Mucosa of descending colon (tissue), 3 donors: ENCODE measurements at places on chromosomes 3 and 15. TPM values are rescaled to one million over a fixed set of nuclear protein-coding genes. Genes with fewer than 3 reads are reported as not detected.
A peak's percentile ranks its signal among the peaks of the same experiment; 100 is the strongest.

DNA sequence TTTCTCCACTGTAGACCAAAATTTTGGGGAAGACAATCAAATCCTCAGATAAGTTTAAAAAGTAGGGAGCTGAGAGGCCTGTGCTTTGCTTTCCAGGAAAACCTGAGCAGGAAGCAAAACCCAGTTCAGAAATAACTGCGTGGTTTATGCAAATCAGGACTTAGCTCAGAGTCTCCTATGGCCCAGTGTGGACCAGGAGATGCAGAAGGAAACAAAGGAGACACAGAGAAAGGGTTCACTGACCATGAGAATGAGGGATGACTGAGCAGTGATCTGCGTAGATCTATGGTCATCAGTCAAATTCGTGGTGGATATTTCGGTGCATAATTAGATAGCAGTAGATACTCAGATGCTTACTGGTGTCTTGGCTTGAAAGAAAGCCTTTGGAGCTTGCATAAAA, 196.6 kb downstream of the TPRG1 start:
- no peak for DNase-seq

GRCh38 chr3:127761441-127761801, 60.9 kb downstream of the MGLL start:
- peak; percentile 37 for DNase-seq

- no peak for DNase-seq
These were observed 120.2 kb upstream of the PFN2 start for GRCh38 chr3:150090877-150091276.

Gene ESYT3
- total RNA-seq, result 15.1 TPM

Gene CD200
- total RNA-seq, result 3.3 TPM

DNA sequence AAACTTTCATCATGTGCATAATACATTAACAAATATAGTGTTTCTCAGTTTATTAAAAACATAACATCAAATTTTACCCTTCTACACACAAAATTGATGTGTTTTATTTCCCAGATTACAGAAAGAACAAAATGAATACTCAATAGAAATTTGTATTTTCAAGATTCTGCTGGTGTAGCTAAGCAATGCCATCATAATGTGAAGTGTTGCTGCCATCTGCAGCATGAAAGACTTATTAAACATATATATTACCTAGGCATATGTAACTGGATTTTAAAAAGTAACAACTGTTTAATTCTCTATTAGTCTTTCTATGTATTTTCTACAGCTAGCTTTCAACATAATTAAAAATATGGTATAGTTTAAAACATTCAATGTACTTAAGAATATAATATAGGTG, 27.5 kb downstream of the PLSCR5 start:
- DNase-seq, result peak; percentile 72

DNA sequence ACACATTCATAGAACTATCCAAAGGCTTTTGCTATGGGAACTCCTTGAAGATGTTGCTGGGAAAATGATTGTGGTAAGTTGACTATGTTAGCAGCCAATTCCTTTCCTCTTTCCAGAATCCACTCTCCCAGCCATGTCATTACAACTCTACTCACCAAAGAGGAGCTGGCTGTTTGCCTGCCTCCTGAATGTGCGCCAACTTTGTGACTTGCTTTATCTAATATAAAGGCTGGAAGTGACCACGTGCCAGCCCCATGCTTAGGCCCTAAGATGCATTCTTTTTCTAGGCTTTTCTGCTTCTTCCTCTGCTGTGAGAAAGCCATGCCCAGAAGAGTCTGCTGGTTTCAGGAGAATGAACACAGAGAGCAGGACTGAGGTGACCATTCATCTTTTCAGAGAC, 182.2 kb downstream of the GABRB3 start:
- no peak for DNase-seq

DNA sequence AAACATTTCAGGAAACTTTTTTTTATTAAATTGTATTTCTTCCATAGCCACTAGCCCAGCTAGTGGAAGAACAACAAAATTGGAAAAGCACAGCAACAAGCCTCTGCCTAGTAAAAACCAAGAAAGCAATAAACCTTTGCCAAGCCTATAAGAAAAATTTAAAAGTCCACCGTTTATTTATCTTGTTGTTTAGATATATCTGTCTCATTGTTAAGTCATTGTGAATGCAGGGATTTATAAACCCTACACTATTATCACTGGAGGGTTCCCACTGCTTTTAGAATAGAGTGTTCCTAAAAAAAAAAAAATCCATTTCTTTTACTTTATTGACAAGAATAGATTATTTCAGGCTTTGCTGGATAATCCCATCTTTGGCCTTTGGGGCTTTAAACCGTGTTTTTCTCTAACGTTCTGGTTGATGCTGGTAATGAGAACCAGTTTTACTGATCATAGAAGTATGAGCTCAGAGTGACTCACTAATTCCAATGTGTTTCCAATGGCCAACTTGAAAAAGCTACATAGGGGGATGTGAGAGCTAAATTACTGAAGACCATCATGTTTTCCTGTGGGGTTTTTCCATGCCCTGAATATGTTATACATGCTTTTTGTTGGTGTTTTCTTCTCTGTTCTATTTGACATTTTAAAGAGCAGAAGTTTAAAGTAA, 634.1 kb downstream of the RBMS3 start:
- no peak for DNase-seq

DNA sequence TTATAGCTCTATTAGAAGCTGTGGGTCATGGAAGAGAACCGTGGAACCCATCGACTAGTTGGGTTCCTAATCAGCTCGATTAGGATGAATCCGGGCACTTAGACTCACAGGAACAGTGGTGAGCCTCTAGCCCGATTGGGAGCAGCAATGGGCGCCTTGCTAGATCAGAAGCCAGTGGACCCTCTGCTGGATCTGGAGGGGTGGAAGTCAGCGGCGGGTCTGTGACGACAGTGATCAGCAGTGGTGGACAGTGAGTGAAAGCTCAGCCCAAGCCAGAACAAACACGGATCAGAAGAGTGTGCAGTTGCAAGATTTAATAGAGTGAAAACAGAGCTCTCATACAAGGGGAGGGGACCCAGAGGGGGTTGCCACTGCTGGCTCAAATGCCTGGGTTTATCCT, 1170.2 kb downstream of the OTOL1 start:
- no peak for DNase-seq

DNA sequence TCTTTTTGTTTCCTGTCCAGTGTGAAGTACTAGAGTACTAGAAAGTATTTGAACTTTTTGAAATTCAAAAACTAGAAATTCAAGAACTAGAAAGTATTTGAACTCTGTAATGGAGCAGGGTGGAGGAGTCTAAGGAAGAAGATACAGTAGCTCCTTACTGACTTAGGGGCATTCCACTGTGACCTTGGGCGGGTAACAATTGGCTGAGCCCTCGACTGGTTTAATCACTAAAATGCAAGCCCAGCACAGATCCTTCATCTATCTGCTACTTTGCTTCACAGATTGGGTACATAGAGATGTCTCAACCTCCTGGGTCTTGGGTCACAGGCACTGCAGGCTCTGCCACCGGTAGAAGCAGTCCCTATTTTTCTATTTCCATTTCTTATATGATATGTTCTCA, 462.1 kb upstream of the AGTR1 start:
- DNase-seq, result no peak

GRCh38 chr3:194431554-194431953, 32.5 kb upstream of the GP5 start:
- no peak for DNase-seq

Gene CHCHD4
- total RNA-seq, result 15.2 TPM

Gene FOXB1
- not detected for total RNA-seq

- peak; percentile 30 for DNase-seq
These were observed 470.2 kb upstream of the PROK2 start for GRCh38 chr3:72255191-72255590.

Gene KCNMB3
- 2.1 TPM for total RNA-seq

DNA sequence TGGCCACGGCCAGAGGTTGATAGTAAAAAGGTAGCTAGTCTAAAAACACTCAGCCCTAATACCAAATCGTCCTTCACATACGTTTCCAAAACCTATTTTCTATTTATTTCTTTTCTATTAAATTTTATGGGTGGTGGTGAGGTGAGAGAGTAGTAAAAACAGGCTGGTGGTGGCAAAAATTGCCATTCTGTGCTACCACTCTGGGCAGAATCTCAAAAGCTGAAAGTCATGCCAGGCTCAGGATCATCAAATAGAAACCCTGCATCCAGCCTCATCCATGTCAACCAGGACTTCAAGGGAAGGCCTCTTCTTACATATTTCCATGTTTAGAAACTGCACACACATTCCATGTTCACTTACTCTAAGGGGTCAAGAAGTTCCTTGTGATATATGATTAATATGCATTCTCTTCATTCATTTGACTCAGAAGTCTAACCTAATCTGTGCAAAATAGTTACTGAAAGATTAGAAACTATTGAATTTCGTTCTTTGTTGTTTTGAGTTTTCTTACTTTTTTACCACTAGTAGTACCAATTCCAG, 153.1 kb downstream of the TNIK start:
- DNase-seq, result no peak

DNA sequence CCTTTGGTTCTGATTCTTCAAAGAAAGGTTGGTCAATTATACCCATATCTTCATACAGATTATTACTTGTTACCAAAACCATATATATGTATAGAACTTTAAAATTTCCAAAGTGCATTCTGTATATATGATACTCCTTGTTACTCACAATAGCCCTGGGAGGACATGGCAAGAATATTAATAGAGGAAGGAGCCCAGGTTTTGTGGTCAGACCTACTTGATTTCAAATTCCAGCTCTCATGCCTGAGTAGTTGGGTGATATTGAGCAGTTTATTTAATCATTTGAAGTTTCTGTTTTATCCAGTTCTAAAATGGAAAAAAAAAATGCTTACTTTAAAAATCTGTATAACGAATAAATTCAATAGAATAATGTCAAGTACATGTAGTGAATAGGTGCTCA, 2.5 kb downstream of the IL1RAP start:
- DNase-seq, result no peak

Gene WDR93
- not detected for total RNA-seq

- no peak for DNase-seq
These were observed 85.1 kb upstream of the NANOGP8 start for GRCh38 chr15:35170207-35170606.

Gene CSTA
- total RNA-seq, result 0.96 TPM

- no peak for DNase-seq
These were observed 27.4 kb upstream of the GP9 start for GRCh38 chr3:129033151-129033550.

- DNase-seq, result no peak
These were observed 290.6 kb downstream of the ADAMTS17 start for GRCh38 chr15:100050877-100051786.

DNA sequence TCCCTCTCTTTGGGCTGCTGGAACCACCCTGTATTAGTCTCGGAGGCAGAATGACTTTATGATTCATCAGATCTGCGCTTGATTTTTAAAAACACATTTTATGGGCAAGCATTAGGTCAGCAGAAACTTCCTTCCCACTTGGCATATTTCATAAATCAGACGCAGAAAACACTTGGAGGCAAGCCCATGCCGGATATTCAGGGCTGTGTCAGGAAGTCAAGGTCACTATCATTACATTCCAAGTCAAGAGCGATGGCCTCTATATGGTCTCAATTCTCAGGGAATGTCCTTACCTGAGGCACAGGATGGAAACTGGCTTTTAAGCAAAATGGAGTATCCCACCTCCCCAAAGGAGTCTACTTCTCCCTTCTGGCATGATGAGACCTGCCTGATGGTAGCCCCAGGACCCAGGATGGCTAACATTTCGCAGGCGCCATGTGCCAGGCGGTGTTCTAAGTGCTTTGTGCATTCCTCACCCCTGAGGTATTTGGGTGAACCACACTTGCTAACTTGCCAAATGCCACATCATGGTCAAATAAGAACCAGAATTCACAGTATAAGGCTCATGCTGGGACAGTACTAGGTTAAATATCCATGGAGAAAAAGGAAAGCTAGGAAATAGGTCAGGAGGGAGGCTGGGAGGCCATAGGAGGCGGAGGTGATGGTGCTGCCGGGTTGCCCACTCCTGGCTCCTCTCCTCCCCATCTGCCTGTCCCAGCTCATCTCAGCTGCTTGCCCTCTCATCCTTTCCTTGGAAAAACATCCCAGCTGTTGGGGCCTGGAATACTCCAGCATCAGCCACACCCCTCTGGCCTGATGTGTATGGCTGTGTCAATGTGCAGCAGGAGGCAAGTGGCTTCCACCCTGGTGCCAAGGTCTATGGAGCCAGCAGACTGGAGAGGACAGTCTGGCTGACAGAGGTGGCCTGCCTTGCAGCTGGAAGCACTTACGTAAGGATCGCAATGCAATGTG, 18.8 kb downstream of the BCL2L10 start:
- DNase-seq, result no peak

Gene GCNT3
- 426 TPM for total RNA-seq

- DNase-seq, result no peak
These were observed 52.4 kb upstream of the NR2E3 start for GRCh38 chr15:71757741-71758530.

GRCh38 chr3:85482213-85482490, 523.4 kb downstream of the CADM2 start:
- no peak for DNase-seq

DNA sequence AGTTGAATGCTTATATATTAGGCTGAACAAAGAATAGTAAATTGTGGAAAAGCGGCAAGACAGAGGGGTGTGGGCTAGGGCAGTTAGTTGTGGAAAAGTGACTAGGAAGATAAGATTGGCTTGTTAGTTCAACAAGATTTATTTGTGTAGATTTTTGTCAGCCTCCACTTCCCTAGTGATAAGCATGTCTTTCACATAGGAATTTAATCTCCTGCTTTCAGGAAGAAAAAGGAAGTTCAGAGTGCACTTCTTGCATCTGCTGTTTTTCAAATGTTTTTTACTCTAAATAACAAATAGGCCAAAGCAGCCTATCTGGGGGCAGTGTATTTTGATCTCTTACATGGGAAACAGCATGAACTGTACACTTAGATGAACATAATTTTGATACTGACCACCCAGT, 919.9 kb downstream of the NAALADL2 start:
- no peak for DNase-seq

- DNase-seq, result no peak
These were observed 64.2 kb downstream of the MOBP start for GRCh38 chr3:39531665-39532064.

DNA sequence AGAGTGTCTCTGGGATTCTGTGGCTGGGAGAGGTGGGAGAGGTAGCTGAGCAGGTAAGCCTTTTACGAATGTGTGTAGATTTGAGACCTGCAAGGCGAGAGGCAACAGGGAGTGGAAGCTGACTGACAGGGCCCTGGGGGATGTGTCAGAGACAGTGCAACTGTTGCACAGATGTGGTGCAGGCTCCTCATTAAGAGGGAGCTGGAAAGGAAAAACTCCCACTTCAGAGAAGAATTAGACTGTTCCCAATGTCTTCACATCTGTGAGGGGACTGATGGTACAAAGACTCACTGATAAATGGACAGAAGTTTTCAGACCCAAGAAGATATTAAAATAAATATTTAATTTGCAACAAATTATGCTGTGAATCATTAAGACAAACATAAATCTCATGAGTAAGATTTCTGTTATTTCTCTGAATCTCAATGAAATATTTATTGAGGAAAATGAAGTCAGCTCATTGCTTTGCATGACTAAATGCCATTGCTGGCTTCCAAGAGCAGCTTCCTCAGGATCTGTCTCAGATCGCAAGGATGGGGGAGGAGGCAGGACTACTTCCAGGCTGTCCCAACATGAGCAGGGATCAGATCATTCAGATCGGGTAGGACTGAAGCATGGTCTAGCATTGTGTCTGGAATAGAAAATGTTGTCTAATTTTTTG, 127.3 kb upstream of the ROPN1 start:
- no peak for DNase-seq
